ENCODE measurements at places on chromosomes 3 and 15.

DNA sequence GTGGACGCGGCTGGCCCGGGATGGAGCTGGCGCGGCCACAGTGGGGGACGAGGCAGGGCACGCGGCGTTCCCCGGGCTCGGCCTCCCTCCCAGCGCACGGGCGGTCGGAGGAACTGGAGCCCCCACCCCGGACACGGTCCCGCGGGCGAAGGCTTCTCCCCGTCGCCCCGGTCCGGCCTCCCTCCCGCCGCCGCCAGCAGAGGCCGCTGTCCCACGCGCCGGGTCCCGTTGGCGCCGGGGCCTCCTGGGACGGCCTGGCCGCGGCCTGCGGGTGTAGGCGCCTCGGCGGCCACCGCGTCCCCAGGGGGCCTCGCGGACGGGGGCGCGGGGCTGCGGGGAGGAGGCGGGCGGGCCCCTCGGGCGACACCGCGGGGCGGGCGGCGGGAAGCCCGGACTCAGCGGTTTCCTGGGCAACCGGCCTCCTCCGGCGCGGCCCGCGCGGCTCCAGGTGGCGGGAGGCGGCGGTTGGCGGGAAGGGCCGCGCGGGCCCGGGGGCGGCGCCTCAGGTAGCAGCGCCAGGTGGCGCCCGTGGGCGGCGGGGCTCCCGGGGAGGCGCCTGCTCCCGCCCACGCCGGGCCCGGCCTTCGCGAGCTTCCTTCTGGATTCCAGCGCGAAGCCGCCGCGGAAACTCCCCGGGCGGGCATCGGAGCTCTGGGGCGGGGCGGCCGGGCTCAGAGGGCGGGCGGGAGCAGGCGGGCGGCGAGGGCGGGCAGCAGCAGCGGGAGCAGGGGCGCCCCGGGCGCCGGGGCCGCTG is 26.7 kb downstream of the MELTF start:
- no peak overlapping the region for H3K27ac ChIP-seq
- H3K4me1 ChIP-seq, result peaks cover 10% of the 10 kb centered on the region

DNA sequence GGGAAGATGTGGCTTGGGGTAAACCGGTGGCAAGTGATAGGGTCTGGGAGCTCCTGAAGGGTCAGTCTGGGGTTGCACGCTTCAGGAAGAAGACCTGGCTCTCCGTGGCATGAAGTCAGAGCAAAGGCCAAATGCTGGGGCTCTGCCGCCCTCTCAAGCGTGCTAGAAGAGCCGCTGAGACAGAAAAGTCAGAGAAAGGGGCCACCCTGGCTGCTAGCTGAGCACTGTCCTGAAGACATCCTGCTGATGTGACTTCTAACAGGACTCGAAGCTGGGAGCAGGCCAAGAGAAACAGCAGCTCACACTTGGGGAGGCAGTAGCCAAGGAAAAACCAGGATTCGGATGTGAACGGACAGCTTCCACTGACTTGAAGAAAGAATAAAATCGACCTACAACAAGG is 270.4 kb downstream of the OCA2 start:
- H3K27me3 ChIP-seq, result no peaks in the 10 kb centered on the region
- no peak overlapping the region for H3K27ac ChIP-seq
- no peak overlapping the region for H3K4me3 ChIP-seq
- no peaks in the 10 kb centered on the region for H3K36me3 ChIP-seq

- no peak overlapping the region for H3K4me3 ChIP-seq
- H3K27me3 ChIP-seq, result no peaks in the 10 kb centered on the region
- H3K27ac ChIP-seq, result no peak overlapping the region
- peaks cover 7% of the 10 kb centered on the region for H3K4me1 ChIP-seq
- peaks cover 3% of the 10 kb centered on the region for H3K36me3 ChIP-seq
Observed at GRCh38 chr15:28978011-28978378, 92.2 kb downstream of the APBA2 start.

DNA sequence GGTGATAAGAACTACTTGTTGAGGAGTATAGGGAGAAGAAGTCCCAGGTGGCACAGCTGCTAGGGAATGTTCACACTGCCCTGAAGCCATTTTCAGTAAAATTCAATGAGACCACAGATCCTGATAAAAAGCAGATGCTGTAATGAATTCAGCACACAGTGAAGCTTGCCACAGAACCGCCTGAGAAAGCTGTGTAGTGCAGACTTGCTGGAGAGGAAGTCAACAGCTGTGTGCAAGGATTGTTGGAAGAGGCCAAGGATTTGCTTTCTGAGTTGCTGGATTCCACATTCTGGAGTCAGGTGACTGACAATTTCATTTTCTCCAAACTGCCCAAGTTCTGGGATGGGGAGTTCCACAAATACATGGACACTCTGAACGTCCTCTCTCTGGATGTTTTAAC is 70.9 kb downstream of the ANP32A start:
- peaks cover 3% of the 10 kb centered on the region for H3K4me1 ChIP-seq
- H3K36me3 ChIP-seq, result peaks cover 2% of the 10 kb centered on the region
- H3K27me3 ChIP-seq, result no peaks in the 10 kb centered on the region
- no peak overlapping the region for H3K4me3 ChIP-seq
